ENCODE measurements at places on chromosomes 3 and 15. TPM values are rescaled to one million over a fixed set of nuclear protein-coding genes. Genes with fewer than 3 reads are reported as not detected.

The COL8A1 gene
- total RNA-seq = not detected

The GRM2 gene
- not detected for total RNA-seq

The SCAANT1 gene
- not detected for total RNA-seq

The EBLN2 gene
- total RNA-seq = 0.53 TPM

The ADAMTSL3 gene
- 0.76 TPM for total RNA-seq

The CAPN3 gene
- not detected for total RNA-seq

The IL20RB gene
- total RNA-seq = 1.0 TPM

The ITGA11 gene
- 5.3 TPM for total RNA-seq

The MKRN2OS gene
- not detected for total RNA-seq

The ADAMTS7 gene
- 4.2 TPM for total RNA-seq

The LSAMP gene
- total RNA-seq = 0.06 TPM

The DUOX1 gene
- not detected for total RNA-seq

The KCNMB3 gene
- 0.99 TPM for total RNA-seq

Data from A549 treated with CpdA at 1 μM for 4 hours (cell line).